MCF 10A (cell line): ENCODE measurements at places on chromosomes 13 and 19. TPM values are rescaled to one million over a fixed set of nuclear protein-coding genes. Genes with fewer than 3 reads are reported as not detected.

- no peak for DNase-seq
These were observed 19.4 kb downstream of the MLLT1 start for GRCh38 chr19:6260376-6260775.

GRCh38 chr13:112802802-112803195 lies 113.0 kb downstream of the ATP11A start:
- DNase-seq, result no peak

DNA sequence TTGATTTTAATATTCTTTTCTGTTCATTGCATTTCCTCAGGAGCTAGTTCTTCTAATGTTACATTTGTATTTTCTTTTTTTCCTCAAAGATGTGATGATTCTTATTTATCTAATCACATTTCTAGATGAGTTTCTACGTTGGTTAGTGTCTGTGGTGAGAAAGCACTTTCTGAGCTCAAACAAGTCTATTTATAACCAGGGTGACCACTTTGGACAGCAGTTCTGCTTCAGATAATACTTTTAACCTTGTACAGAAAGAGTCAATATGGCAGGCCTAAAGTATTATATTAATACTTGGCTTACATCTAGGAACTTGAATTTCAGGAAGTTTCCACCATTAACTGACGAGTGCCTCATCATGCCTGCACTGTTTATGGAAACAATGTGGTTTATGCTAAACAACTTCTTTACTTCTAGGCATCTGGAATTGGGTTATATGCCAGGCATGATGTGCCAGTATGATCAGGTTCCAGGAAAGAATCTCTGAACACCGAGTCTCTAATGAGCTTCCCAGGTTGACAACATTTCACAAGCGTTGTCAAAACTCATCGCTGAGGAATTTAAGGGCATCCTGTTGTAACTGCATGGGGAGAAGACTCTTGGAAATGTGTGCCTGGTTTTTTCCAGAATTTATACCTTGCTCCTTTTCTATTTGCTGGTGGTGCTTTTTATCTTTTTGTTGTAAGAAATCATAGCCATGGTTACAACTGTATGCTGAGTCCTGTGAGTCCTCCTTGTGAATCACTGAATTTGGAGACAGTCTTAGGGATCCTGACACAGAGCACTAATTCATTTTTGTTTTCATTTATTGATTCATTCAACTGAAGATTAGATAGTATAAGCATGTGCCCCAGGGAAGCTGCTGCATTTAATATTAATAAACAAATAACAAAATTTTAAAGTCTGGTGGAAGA lies 344.4 kb upstream of the PCDH9 start:
- DNase-seq, result peak; percentile 98

GRCh38 chr19:9149997-9150396 lies 9.8 kb downstream of the ZNF317 start:
- DNase-seq, result peak; percentile 48

GRCh38 chr19:916645-917322 lies 349 bp upstream of the KISS1R start:
- no peak for DNase-seq

The SHFL gene
- 11.9 and 17.6 TPM in 2 replicates for total RNA-seq
